ENCODE measurements at places on chromosomes 3 and 15.

DNA sequence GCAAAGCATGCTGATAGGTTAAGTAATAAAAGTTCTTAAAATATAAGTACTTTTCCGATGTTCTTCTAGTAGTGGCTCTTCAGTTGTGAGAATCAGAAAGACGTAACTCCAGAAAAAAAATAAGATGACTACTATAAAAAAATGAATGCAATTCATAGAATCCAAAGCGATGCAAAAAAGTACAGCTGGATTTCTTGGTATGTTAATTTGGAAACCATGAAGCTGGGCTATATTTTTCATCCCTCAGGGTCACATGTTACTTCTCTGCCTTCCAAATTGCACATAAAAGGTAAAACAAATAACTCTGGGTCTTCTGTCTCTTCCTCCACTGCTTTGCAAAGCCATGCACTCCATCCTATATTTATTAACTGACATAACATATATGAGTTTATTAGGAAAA lies 843.9 kb upstream of the DPPA4 start:
- DNase-seq = no peak

GRCh38 chr15:67945131-67945530 lies 105.3 kb upstream of the RNU6-1 start:
- DNase-seq = no peak

GRCh38 chr3:195164573-195165264 lies 106.2 kb downstream of the XXYLT1 start:
- no peak for DNase-seq

GRCh38 chr3:69149586-69149985 lies 27.2 kb upstream of the LMOD3 start:
- DNase-seq = no peak

DNA sequence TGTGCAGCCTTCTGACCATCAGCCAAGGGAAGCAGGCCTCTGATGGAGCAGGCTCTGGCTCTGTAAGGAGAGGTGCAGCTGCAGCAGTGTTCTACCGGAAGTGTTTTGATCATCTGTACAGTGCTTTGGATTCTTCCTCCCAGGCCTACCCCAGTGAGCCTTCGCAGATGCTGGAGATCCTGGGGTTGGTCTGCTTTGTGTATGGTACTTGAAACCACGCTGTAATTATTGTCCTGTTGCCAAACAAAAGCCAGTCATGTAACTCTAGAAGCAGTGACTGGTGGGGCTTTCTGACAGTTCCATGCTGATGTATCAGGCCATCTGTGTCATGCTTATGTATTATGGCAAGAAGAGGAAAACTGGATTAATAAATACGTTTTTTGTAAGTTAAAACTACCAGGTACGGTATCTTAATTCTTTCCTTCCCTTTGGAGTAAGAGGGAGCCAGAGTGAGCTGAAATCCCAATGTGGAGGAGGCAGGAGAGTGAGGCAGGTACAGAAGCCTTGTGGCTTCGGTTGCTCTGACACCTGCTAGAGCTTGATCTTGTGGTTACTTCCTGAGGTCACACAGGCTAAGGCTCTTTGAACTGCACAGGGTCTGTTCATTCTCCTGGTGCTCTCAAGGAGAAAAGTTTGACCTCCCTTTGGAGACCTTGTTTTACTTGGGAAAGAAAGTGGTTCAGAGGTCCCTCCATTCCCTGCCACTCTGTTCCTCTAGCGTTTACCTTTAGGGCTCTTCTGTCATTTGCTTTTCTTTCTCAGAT lies 3.7 kb downstream of the TMEM42 start:
- no peak for DNase-seq

DNA sequence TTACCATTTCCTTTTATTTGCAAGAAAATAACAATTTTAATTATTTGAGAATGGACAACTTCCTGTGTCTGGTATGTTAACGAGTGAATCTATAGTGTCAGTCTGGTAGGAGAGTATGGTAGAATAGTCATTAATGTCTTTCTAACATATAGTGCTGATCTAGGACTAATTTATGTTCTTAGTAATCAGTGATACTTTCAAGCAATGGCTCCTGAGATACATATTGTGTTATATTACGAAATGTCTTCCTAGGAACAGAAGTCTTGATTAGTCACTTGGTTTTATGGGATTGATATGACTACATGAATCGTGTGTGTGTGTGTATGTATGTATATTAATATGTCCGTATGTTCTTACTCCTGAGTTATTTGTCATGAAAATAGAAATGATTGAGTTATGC lies 66.6 kb upstream of the PAQR5 start:
- DNase-seq = no peak

- no peak for DNase-seq
Measured at GRCh38 chr15:89332446-89332845, 2.2 kb downstream of the POLG start.

DNA sequence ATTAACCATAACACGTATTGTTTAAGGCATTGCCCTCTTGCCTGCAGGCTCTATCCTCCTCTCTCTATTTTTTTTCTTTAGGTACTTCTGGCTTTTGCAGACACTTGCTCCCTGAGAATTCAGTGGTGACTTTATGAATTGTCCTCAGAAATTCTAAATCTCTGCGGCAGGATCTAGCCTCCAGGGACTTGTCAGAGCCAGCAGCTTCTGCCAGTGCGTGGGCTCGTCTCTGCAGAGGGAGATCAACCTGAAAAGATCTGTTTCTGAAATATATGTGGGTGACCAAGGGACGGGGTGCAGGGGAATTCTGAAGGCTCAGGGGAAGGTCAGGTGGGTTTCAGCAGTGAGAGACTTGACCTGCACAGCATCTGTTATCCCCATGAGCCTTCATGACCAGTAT lies 326.1 kb upstream of the LRRFIP2 start:
- DNase-seq = no peak

DNA sequence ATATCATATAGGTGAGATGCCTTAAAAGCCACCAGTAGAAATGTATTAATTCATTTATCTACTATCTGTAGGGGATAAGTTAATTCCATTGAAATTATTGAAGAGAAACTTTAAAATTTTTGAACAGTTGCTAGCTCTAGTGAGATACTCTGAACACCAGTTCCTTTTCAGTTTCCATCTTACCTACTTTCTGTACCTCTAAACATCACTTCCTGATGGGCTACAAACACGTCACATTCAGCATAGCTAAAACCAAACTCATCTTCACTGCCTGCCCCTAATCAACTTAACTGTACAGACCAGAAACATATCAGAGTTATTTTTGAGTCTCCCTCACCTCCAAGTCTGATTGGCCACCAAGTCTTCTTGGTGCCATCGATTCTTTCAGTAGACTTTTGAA lies 88.9 kb downstream of the FEZF2 start:
- DNase-seq = no peak

GRCh38 chr3:94071713-94072284 lies 8.9 kb downstream of the NSUN3 start:
- DNase-seq = no peak

- DNase-seq = no peak
Measured at GRCh38 chr3:169305460-169305859, 358.1 kb downstream of the MECOM start.

DNA sequence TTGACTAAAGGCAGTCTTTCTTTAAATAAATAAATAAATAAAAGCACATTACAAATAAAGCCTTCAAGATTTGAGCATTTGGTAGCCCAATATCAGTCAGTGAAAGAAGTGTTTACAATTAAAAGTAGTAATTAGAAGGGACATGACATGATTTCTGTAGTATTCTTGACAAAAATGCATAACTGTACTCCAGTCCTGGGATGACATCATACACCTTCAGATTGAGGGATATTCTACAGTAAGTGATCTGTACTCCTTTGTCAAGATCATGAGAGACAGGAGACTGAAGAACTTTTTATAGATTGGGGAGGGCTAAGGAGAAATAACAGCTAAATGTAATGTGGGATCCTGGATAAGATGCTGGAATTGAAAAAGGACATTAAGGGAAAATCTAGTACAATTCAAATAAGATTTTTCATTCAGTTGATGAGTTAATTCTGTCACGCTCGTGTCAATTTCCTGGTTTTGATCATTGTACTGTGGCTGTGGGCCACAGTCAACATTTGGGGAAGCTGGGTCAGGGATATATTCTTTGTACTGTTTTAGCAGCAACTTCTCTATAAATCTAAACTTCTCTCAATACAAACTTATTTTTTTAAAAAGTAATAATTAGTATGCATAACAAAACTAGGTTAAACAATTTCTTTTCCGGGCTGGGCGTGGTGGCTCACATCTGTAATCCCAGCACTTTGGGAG lies 314.8 kb downstream of the PTPRG start:
- DNase-seq = no peak

DNA sequence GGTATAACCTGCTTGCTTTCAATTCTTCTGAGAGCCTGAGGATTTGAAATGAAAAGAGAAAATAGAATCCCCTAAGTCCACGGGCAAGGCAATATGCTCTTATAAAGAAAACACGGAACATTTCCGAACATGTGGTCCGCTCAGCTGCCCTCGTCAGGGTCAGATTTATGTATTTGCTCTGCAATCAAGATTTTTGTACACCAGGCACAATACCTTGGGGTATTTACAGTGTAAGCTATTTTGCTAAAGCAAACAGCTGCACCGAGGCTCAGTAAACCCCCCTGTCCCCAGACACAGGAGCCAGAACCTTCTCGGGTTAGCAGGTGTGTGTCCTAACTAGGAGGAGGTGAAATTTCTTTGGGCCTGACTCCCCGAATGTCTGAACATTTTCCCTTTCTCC lies 155.8 kb upstream of the LRIG1 start:
- no peak for DNase-seq

DNA sequence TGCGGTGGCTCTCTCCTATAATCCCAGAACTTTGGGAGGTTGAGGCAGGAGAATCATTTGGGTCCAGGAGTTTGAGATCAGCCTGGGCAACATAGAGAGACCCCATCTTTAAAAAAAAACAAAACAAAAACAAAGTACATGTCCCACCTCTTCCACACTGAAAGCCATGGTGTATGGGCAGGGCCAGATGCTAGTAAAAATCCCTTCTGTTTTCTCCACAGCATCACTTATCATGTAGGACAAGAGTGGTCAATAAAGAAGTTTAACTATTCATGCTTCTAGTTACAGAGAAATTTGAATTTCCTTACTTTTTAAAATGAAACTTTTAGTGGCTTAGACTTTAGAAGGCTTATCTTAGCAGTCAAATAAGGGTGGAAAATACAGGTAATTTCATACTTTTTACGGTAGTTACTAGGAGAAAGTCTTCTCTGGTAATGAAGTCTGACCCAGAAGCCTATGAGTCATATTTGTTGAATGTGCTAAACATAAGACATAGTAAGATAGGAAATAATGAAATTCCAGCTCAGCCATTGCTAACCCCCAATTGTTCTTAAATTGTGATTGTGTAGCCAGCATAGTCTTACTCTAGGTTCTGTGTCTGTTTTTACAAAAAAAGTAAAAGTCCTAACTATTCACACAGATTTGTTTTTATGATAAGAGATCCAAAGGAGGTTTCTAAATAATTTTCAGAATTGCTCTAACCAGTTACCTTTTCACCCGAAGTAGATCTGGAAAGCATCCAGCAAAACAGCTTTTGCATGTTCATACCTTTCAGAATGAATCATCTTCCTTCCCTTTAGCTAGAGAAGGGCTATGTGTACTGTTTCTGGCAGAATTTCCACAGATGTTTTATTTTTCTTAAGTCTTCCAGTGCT lies 16.4 kb upstream of the ZNF609 start:
- peak; percentile 46 for DNase-seq

GRCh38 chr3:171092467-171092911 lies 66.0 kb upstream of the SLC2A2 start:
- no peak for DNase-seq

DNA sequence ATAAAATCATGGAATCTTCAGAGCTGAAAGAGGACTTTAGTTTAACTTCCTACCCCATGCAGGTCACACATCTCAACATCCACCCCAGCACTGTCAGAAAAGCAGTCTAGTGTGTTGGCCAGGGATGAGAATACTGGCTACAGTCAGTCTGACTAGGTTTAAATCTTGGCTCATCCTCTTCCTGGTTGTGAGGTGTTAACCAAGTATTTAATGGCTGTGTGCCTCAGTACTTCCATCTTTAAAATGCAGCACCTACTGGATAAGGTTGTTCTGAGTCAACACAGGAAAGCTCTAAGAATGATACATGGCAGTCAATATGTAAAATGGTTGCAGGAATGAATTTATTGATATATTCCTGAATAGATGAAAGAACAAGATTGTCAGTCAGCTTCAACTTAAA lies 3.1 kb downstream of the CFAP44 start:
- no peak for DNase-seq

GRCh38 chr3:17116007-17116600 lies 231.3 kb downstream of the PLCL2 start:
- no peak for DNase-seq

DNA sequence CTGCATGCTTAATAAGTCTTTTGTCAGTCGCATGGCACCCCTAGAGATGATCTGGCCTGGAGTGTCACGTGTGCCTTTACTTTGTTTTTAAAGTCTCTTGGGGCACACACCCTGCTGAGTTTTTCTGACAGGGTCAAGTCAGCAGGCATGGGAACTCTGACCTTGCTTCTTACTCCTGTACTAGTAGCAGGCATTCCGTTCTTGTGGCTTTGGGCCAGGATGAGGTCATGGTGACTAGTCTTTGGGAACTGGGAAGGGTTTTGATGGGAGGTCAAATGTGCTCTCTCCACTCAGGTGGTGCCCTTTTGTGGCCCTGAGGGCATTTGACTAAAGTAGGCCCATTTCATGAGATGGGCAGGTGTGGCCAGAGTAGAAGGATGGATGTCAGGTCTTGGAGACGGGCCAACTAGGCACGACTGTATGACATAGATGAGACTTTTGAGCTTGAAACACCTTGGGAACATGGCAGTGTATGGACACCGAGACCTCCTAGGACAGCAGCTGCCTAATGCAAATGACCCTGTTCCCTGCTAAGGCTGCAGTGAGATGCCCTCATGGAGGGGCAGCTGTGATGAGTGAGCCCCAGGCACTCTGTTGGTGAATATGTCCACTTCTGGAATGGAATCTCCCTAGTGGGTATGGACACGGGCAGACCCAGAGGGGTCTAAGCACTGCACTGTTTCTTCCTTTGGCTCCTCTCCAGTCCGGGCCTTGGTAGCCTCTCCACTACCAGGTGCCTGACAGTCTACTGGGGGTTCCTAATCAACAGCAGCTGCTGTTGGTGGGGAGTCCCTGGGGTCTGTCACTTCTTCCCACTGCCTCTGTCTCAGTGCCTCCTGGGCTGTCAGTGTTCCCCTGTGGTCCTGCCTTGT lies 16.4 kb downstream of the SRPRB start:
- peak; percentile 45 for DNase-seq

GRCh38 chr3:58152225-58153015 lies 58.4 kb downstream of the DNASE1L3 start:
- DNase-seq = no peak

DNA sequence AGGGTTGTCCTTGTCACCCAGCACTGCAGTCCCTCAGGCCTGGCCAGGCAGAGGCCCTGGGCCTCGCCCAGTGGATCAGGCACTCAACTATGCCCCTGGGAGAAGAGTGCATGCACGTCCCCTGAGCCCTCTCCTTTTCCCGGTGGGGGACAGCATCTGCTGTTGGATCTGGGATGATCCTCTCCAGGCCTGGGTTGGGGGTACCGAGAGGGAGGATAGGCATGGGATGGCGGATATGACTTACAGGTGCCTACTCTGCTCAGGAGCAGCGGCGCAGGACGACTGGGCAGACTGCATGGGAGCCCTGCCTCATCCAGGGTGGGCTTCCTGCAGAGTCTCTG lies 9.0 kb upstream of the APBA2 start:
- no peak for DNase-seq

All from SJSA1 (cell line).